ENCODE measurements at places on chromosomes 3 and 15. TPM values are rescaled to one million over a fixed set of nuclear protein-coding genes. Genes with fewer than 3 reads are reported as not detected.

The CDHR4 gene
- 2.0 TPM for total RNA-seq

The CEP97 gene
- 20.6 TPM for total RNA-seq

The FILIP1L gene
- 16.8 TPM for total RNA-seq

The GABRG3 gene
- not detected for total RNA-seq

The SI gene
- not detected for total RNA-seq

The LTF gene
- not detected for total RNA-seq

The KATNBL1 gene
- 40.4 TPM for total RNA-seq

The ITIH1 gene
- not detected for total RNA-seq

The AGBL1 gene
- total RNA-seq = not detected

- no peaks in the 10 kb centered on the region for H3K36me3 ChIP-seq
- no peaks in the 10 kb centered on the region for H3K4me1 ChIP-seq
- no peak for DNase-seq
- no peaks in the 10 kb centered on the region for H3K27me3 ChIP-seq
- H3K27ac ChIP-seq = no peak overlapping the region
Observed at GRCh38 chr15:100092034-100092433, 249.7 kb downstream of the ADAMTS17 start.

- no peak for DNase-seq
- H3K36me3 ChIP-seq = no peaks in the 10 kb centered on the region
- H3K4me3 ChIP-seq = no peak overlapping the region
- H3K27ac ChIP-seq = no peak overlapping the region
Observed at GRCh38 chr3:150867434-150867833, 37.8 kb downstream of the MINDY4B start.

- no peak for DNase-seq
- H3K4me1 ChIP-seq = no peaks in the 10 kb centered on the region
- no peak overlapping the region for H3K4me3 ChIP-seq
Observed at GRCh38 chr3:188505151-188505550, 351.2 kb downstream of the LPP start.

- H3K27ac ChIP-seq = no peak overlapping the region
- H3K4me3 ChIP-seq = peak overlapping the region; percentile 66
- peaks cover 12% of the 10 kb centered on the region for H3K4me1 ChIP-seq
Observed at GRCh38 chr15:41416128-41416741, 660 bp upstream of the RTF1 start.

GRCh38 chr3:58088501-58088900 lies 80.3 kb downstream of the FLNB start:
- no peak for DNase-seq
- no peaks in the 10 kb centered on the region for H3K36me3 ChIP-seq
- H3K4me1 ChIP-seq = peaks cover 10% of the 10 kb centered on the region
- H3K4me3 ChIP-seq = no peak overlapping the region
- 0 out of 2 replicates have a peak overlapping the region, but pooled peaks have one; percentile 12 for H3K27ac ChIP-seq

- no peak for DNase-seq
- no peaks in the 10 kb centered on the region for H3K36me3 ChIP-seq
- no peaks in the 10 kb centered on the region for H3K27me3 ChIP-seq
- H3K4me3 ChIP-seq = no peak overlapping the region
- H3K27ac ChIP-seq = no peak overlapping the region
- no peaks in the 10 kb centered on the region for H3K4me1 ChIP-seq
Observed at GRCh38 chr3:105222568-105223093, 144.1 kb upstream of the ALCAM start.

- H3K27ac ChIP-seq = no peak overlapping the region
- DNase-seq = no peak
- no peaks in the 10 kb centered on the region for H3K36me3 ChIP-seq
- H3K27me3 ChIP-seq = no peaks in the 10 kb centered on the region
Observed at GRCh38 chr15:69748576-69749185, 296.1 kb downstream of the RPLP1 start.

DNA sequence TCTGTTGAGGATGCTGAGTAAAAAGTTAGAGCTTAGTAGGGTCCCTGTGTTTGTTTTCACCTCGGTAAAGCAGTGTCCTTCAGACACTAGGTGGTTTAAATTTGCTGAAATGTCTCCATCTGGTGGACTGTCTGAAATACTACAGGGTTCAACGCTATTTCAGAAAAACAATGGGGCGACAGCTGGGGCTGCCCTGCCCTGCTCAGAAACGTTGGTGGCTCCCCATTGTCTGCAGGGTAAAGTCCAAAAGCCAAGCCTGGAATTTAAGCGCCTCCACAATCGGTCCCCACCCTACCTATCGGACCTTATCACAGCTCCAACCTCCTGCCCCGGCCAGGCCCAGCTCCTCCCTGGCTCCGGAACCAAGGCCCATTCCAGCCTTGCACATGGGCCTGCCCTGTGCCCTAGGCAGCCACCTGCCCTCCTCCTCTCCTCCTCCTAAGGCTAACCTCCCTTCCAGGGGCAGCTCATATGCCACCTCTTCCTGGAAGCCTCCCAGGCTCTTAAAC lies 4.3 kb upstream of the TSEN2 start:
- peak overlapping the region; percentile 82 for H3K27ac ChIP-seq
- H3K4me3 ChIP-seq = no peak overlapping the region
- no peaks in the 10 kb centered on the region for H3K36me3 ChIP-seq
- no peaks in the 10 kb centered on the region for H3K27me3 ChIP-seq
- DNase-seq = no peak

GRCh38 chr15:33608714-33609113 lies 297.9 kb downstream of the RYR3 start:
- no peaks in the 10 kb centered on the region for H3K27me3 ChIP-seq
- no peaks in the 10 kb centered on the region for H3K4me1 ChIP-seq
- H3K36me3 ChIP-seq = no peaks in the 10 kb centered on the region

DNA sequence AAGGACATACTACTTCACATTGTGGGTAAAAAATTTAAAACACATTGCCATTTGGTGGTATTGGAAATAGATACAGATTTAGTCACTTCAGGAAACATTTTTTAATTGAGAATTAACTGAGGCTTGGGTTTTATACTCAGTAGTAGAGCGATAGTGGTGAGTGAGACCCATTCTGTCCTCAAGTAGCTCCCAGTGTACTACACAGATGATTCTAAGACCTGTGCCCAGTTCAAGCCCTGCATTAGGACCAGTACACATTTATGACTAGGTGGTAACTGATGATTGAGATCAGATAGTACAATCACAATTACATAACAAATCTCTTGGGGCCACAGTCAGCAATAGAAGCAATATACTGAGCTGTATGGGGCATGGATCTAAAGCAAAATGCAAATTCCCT lies 67.4 kb downstream of the GADL1 start:
- H3K4me3 ChIP-seq = no peak overlapping the region
- DNase-seq = no peak
- no peaks in the 10 kb centered on the region for H3K36me3 ChIP-seq

DNA sequence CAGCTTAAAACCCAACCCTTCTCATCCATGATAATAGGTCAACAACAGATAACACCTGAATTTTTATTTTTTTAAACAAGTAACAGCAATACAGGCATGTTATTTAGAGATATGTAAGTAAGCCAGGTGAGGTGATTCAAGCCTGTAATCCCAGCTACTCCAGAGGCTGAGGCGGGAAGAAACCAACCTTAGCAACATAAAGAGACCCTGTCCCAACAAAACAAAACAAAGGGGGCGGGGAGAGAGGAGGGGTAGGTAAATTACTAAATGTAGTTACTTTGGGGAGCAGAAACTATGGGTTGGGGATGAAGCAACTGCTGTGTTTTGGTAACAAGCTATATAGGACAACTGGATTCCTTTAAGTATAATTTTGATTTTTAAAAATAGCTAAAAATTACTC lies 47.0 kb downstream of the GNB4 start:
- H3K36me3 ChIP-seq = no peaks in the 10 kb centered on the region
- no peak for DNase-seq
- H3K4me1 ChIP-seq = no peaks in the 10 kb centered on the region
- no peak overlapping the region for H3K4me3 ChIP-seq
- no peak overlapping the region for H3K27ac ChIP-seq

- H3K4me3 ChIP-seq = no peak overlapping the region
- H3K4me1 ChIP-seq = no peaks in the 10 kb centered on the region
- no peaks in the 10 kb centered on the region for H3K27me3 ChIP-seq
- no peaks in the 10 kb centered on the region for H3K36me3 ChIP-seq
- DNase-seq = no peak
- no peak overlapping the region for H3K27ac ChIP-seq
Observed at GRCh38 chr15:62545467-62546227, 380.6 kb upstream of the C2CD4B start.

- no peak overlapping the region for H3K4me3 ChIP-seq
- H3K36me3 ChIP-seq = no peaks in the 10 kb centered on the region
- peaks cover 25% of the 10 kb centered on the region for H3K4me1 ChIP-seq
- H3K27me3 ChIP-seq = no peaks in the 10 kb centered on the region
- no peak for DNase-seq
Observed at GRCh38 chr15:78004919-78005634, 72.4 kb downstream of the TBC1D2B start.

- H3K4me1 ChIP-seq = no peaks in the 10 kb centered on the region
- no peaks in the 10 kb centered on the region for H3K36me3 ChIP-seq
- H3K27me3 ChIP-seq = no peaks in the 10 kb centered on the region
- H3K4me3 ChIP-seq = no peak overlapping the region
- H3K27ac ChIP-seq = no peak overlapping the region
- no peak for DNase-seq
Observed at GRCh38 chr3:151201051-151201730, 1.8 kb downstream of the GPR171 start.

DNA sequence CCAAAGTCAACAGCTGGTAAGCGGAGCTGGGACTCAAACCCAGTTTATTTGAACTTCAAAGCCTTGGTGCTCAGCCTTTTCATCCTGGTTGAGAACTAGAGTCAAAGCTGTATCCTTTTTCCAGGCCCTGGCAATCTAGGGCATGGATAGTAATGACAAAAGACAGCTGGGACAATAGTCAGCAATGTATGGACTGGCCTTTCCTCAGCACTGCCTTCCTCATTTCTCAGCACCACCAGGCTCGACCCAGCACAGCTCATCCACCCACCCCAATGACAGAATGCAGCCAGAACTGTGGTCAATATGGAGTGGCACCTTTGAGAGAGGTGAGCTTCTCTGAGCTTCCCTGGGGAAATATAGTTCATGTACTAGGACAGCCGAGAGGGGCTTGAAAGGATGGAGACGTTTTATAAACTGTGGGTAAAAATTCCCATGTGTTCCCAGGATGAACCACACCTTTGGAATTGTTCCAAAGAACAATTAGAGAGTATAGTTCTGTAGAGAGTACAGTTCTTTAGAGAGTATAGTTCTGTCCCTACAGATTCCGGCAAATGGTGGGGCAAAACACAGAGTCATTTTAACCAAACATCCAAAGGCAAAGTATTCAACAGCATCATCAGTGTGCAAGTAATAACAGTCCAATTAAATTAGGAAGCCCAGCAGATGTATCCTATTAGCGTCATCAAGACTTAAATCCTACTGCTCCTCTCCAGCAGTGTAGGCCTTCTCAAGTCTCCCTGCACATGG lies 30.2 kb upstream of the IREB2 start:
- no peaks in the 10 kb centered on the region for H3K27me3 ChIP-seq
- no peaks in the 10 kb centered on the region for H3K36me3 ChIP-seq

GRCh38 chr3:187713504-187713903 lies 11.1 kb upstream of the RTP2 start:
- DNase-seq = peak; percentile 44
- H3K27me3 ChIP-seq = no peaks in the 10 kb centered on the region
- no peak overlapping the region for H3K4me3 ChIP-seq
- no peak overlapping the region for H3K27ac ChIP-seq
- H3K4me1 ChIP-seq = no peaks in the 10 kb centered on the region

- H3K27ac ChIP-seq = no peak overlapping the region
- no peak overlapping the region for H3K4me3 ChIP-seq
- no peaks in the 10 kb centered on the region for H3K4me1 ChIP-seq
- no peak for DNase-seq
Observed at GRCh38 chr3:154060238-154061000, 60.8 kb upstream of the ARHGEF26 start.

- H3K27ac ChIP-seq = no peak overlapping the region
- H3K4me1 ChIP-seq = peaks cover 7% of the 10 kb centered on the region
- H3K4me3 ChIP-seq = no peak overlapping the region
- DNase-seq = no peak
- no peaks in the 10 kb centered on the region for H3K36me3 ChIP-seq
Observed at GRCh38 chr3:140906785-140907184, 34.9 kb upstream of the SLC25A36 start.

DNA sequence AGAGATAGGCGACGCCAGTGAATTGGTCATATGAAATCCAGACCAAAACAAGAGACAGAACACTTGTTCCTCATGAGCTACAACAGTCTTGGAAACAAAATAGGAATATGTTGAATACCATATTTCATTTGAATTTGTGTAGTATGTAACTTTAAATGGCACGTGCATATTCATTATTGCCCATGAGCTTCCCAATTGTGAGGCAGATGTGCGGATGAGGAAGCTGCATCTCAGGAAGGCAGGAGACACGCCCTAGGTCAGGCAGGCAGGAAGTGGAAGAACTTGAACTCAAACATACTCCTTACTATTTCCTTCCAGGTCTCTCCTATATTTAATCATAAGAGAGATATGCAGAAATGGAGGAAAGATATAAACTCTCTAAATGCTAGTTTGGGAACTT lies 106.8 kb upstream of the SLC2A2 start:
- peaks cover 19% of the 10 kb centered on the region for H3K36me3 ChIP-seq
- DNase-seq = no peak
- no peaks in the 10 kb centered on the region for H3K4me1 ChIP-seq
- no peaks in the 10 kb centered on the region for H3K27me3 ChIP-seq
- H3K4me3 ChIP-seq = no peak overlapping the region

GRCh38 chr3:177512945-177513814 lies 315.9 kb upstream of the TBL1XR1 start:
- no peaks in the 10 kb centered on the region for H3K36me3 ChIP-seq
- DNase-seq = no peak
- no peak overlapping the region for H3K4me3 ChIP-seq
- H3K27me3 ChIP-seq = no peaks in the 10 kb centered on the region
- H3K27ac ChIP-seq = no peak overlapping the region
- H3K4me1 ChIP-seq = no peaks in the 10 kb centered on the region

DNA sequence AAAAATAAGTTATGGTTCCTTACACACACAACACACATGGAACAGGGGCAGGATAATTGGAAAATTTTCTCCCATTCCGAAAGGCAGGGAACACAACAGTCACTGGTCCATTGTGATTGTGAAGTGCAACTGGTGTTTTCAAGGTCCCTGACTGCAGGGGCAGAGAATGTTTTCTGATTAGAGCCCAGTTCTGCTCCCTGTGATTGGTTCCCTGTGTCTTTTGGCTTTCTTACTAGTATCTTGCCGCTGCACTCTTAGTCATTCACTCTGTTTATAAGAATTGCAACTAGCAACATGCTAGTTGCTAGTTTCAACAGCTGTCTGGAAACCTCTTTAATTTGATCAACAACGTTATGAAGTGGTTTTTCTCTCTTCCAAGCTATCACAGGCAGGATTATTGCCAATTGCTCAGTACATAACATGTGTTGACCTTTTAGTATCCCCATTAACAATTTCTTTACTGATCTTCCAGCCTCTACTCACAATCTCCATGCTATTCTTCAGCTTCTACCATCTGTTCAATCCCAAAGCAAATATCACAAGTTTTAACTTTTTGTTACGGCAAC lies 177.5 kb downstream of the EPHA6 start:
- no peak overlapping the region for H3K27ac ChIP-seq
- H3K4me1 ChIP-seq = no peaks in the 10 kb centered on the region
- H3K4me3 ChIP-seq = no peak overlapping the region

DNA sequence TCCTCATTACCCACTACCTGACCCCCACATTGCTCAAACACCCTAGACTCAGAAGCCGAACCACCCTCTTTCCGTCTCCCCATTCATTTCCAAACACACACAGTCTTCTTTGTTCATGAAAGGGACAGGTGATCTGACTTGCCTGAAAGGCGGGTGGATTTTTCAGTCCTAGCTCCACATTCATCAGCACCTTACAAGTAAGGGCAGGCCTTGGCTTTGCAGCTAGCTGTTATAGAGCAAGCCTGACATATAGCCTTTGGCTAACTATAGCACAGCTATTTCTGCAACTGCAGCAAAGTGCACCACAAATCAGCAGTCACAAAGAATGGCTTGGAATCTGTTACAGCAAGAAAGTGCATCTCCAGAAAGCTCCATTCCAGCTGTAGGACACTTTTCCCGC lies 139.8 kb downstream of the XXYLT1 start:
- DNase-seq = no peak
- no peaks in the 10 kb centered on the region for H3K36me3 ChIP-seq
- H3K27me3 ChIP-seq = no peaks in the 10 kb centered on the region
